Endodermal cell (in vitro differentiated cells): ENCODE measurements at places on chromosomes 4 and X. TPM values are rescaled to one million over a fixed set of nuclear protein-coding genes. Genes with fewer than 3 reads are reported as not detected.

The DOK7 gene
- 1.3 and 1.9 TPM in 2 replicates for total RNA-seq

The NRK gene
- total RNA-seq, result 1.5 and 1.9 TPM in 2 replicates

The USP26 gene
- total RNA-seq, result not detected in 3 replicates

The NLGN4X gene
- total RNA-seq, result 76.9 and 82.0 TPM in 2 replicates

The NOCT gene
- 11.7 to 121 TPM (median 12.9 TPM) in 3 replicates for total RNA-seq

The SRPK3 gene
- total RNA-seq, result not detected in 2 replicates

The FOXR2 gene
- total RNA-seq, result not detected in 2 replicates

The NAA11 gene
- total RNA-seq, result not detected in 2 replicates

The BGN gene
- total RNA-seq, result 1.2 and 1.6 TPM in 2 replicates

The DCTD gene
- 103 and 111 TPM in 2 replicates for total RNA-seq

The LRIT3 gene
- total RNA-seq, result 1.5 and 1.7 TPM in 2 replicates

The SSX1 gene
- total RNA-seq, result not detected in 3 replicates

The CACNA1F gene
- 0.42 to 2.4 TPM (median 1.0 TPM) in 3 replicates for total RNA-seq
